ENCODE measurements at places on chromosomes 16 and 17. TPM values are rescaled to one million over a fixed set of nuclear protein-coding genes. Genes with fewer than 3 reads are reported as not detected.

Gene CEP112
- 9.6 TPM for total RNA-seq

Gene MYOCD
- total RNA-seq = 3.2 TPM

GRCh38 chr17:59846394-59847165 lies 46.2 kb downstream of the TUBD1 start:
- peaks cover 22% of the 10 kb centered on the region for H3K36me3 ChIP-seq

- H3K27me3 ChIP-seq = no peaks in the 10 kb centered on the region
- peaks cover 8% of the 10 kb centered on the region for H3K36me3 ChIP-seq
- H3K27ac ChIP-seq = no peak overlapping the region
Observed at GRCh38 chr17:39653662-39654331, 11.4 kb upstream of the TCAP start.

DNA sequence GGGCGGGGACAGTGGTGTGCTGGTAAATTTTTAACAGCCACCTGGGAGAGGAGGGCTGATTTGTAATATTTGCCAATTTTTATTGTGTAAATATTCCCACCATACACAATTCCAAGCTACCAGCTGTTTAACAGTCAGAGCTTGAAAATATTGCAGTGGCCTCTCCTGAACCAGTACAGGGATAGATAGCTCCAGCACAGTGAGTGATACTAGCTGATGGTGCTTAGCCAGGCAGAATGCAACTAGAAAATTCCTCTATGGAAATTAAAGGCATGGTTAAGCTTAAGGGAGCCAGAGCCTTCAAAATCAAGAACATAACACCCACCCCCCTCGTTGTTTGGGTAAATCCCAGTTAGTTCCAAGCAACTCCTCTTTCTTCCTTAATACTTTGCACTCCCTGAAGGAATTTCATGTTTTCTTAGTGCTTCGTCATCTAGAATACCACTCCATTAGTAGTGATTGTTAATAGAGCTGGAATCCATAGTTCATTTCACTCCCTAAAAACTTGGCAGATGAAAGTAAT lies 96.6 kb downstream of the CYB561 start:
- no peaks in the 10 kb centered on the region for H3K27me3 ChIP-seq
- no peaks in the 10 kb centered on the region for H3K36me3 ChIP-seq
- no peak for DNase-seq

Gene RASD1
- total RNA-seq = 0.28 TPM

- no peak overlapping the region for H3K4me3 ChIP-seq
- no peaks in the 10 kb centered on the region for H3K36me3 ChIP-seq
- no peak overlapping the region for H3K27ac ChIP-seq
- H3K27me3 ChIP-seq = no peaks in the 10 kb centered on the region
Observed at GRCh38 chr16:88316941-88317612, 65.7 kb upstream of the ZNF469 start.

GRCh38 chr17:67107171-67107570 lies 62.8 kb downstream of the CACNG1 start:
- no peak overlapping the region for H3K27ac ChIP-seq
- H3K4me3 ChIP-seq = no peak overlapping the region
- peaks cover 60% of the 10 kb centered on the region for H3K36me3 ChIP-seq
- H3K27me3 ChIP-seq = no peaks in the 10 kb centered on the region
- H3K4me1 ChIP-seq = no peaks in the 10 kb centered on the region

Gene FGF11
- total RNA-seq = not detected

GRCh38 chr16:67666032-67666551 lies 458 bp downstream of the ENKD1 start:
- H3K27ac ChIP-seq = no peak overlapping the region
- no peaks in the 10 kb centered on the region for H3K27me3 ChIP-seq
- no peaks in the 10 kb centered on the region for H3K36me3 ChIP-seq
- H3K4me3 ChIP-seq = peak overlapping the region; percentile 47
- no peak for DNase-seq

DNA sequence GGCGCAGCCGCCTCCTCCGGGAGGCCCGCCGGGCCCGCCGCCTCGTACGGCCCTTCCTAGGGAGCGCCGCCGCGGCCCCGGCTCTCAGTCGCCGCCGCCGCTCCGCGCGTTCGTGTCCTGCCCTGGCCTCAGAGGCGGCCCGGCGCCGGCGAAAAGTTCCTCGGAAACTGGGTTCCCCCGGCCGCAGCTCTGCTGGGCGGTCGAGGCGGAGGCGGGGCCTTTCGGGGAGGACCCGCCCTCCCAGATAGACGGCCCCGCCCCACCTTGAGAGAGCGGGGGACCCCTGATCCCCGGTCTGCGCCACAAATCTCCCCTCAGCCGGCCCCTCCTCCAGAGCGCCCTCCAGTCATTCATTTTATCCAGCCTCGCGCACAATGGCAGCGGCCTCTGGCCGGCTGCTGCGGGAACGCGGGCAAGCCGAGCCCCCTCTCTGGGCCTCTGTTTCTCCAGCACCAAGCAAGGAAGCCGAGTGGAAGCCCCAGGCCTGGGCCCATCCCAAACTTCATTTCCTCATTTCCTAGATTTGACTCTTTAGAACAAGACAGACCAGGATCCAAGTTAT lies at the start of gene SREBF1:
SREBF1 (minus strand) TSS at position 169 of the 562 bp plus-strand sequence. CDS start 169 bp downstream, outside the sequence.
- H3K4me1 ChIP-seq = peaks cover 56% of the 10 kb centered on the region
- DNase-seq = no peak
- H3K36me3 ChIP-seq = peaks cover 6% of the 10 kb centered on the region

DNA sequence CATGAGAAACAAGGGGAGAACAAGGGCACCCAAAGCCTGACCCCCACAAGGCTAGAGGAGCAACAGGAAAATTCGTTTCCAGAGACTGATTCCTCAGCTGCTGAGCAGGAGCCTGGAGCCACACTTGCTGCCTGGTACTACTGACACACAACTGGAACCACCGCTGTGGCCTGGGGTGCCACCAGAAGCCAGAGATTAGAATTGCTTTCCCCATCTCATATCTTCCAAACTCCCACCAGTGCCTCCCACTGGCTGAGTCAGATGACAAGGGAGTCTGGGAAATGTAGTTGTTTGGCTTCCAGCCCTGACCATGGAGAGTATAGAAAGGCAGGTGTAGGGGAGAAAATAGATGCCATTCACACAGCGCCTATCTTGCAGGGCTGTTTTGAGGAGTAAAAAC lies 4.1 kb upstream of the TMEM11 start:
- peaks cover 13% of the 10 kb centered on the region for H3K4me1 ChIP-seq
- H3K27ac ChIP-seq = no peak overlapping the region
- H3K4me3 ChIP-seq = no peak overlapping the region
- H3K27me3 ChIP-seq = no peaks in the 10 kb centered on the region
- no peak for DNase-seq

DNA sequence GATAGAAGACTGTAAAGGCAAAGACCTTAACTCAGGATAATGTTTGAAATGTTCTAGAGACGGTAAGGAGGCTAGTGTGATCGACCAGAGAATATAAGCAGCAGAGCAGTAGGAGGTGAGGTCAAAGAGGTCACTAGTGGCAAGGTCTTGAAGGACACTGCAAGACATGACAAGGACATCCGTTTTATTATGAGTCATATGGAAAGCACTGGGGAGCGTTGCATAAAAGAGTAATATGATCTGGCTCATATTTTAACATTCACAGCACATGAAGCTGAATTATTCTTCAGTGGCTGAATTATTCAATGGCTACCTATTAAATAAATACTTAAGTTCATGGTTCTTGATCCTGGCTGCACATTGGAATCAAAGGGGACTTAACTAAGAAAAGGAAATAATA lies 123.7 kb downstream of the SOX9 start:
- DNase-seq = no peak
- no peak overlapping the region for H3K4me3 ChIP-seq
- peaks cover 6% of the 10 kb centered on the region for H3K4me1 ChIP-seq
- no peaks in the 10 kb centered on the region for H3K27me3 ChIP-seq

Gene CFAP20
- 103 TPM for total RNA-seq

- H3K36me3 ChIP-seq = peaks cover 11% of the 10 kb centered on the region
- DNase-seq = peak; percentile 91
- H3K27ac ChIP-seq = peak overlapping the region; percentile 97
- H3K27me3 ChIP-seq = no peaks in the 10 kb centered on the region
- peak overlapping the region; percentile 51 for H3K4me3 ChIP-seq
- H3K4me1 ChIP-seq = peaks cover 31% of the 10 kb centered on the region
Observed at GRCh38 chr17:7842380-7843256, 8.6 kb downstream of the KDM6B start.

- no peaks in the 10 kb centered on the region for H3K27me3 ChIP-seq
- no peak overlapping the region for H3K27ac ChIP-seq
- H3K4me1 ChIP-seq = no peaks in the 10 kb centered on the region
- H3K36me3 ChIP-seq = no peaks in the 10 kb centered on the region
- no peak for DNase-seq
- no peak overlapping the region for H3K4me3 ChIP-seq
Observed at GRCh38 chr16:12516621-12517309, 286.9 kb downstream of the CPPED1 start.

Gene HSD11B2
- not detected for total RNA-seq

- peaks cover 67% of the 10 kb centered on the region for H3K4me1 ChIP-seq
- peak overlapping the region; percentile 24 for H3K27ac ChIP-seq
- H3K36me3 ChIP-seq = peaks cover 36% of the 10 kb centered on the region
- H3K27me3 ChIP-seq = no peaks in the 10 kb centered on the region
- no peak overlapping the region for H3K4me3 ChIP-seq
- no peak for DNase-seq
Observed at GRCh38 chr17:38449364-38449763, 21.1 kb downstream of the ARHGAP23 start.

DNA sequence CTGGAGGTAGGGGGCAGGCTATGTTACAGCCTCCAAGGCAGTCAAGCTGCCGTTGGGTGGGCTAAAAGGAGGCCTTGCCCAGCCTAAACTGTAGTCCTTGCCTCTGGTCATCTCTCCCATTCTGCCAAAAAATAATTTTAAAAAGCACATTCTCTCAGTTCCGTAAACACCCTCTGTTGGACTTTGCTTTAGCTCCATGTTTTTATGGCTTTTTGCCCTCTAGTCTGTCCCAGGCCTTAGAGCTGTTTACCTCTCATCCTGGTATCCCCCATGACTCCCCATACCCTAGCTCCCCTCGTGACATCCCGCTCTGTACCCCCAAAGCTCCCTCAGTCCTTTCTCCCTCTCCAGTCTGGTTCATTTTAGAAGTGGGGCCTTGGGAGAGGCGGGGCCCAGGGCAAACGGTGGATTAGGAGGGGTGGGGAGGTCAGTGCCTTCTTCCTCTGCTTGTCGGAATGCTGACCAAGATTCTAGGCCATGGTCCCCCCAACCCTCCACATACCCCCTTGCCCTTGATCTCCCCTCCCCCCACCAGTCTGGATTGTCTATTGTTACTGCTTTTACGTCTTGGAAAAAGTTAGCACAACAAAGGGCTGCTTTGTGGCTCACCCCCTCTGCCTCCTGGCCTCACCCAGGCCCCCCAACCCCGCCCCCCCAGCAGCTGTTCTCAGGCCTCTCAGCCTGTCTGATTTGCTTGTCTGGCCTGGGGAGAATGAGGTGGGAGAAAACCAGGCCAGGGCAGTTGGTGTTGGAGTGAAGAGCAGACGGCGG lies 18.4 kb downstream of the GJD3 start:
- DNase-seq = no peak
- no peak overlapping the region for H3K4me3 ChIP-seq
- H3K36me3 ChIP-seq = peaks cover 79% of the 10 kb centered on the region
- H3K4me1 ChIP-seq = peaks cover 58% of the 10 kb centered on the region
- no peak overlapping the region for H3K27ac ChIP-seq
- no peaks in the 10 kb centered on the region for H3K27me3 ChIP-seq

Gene KRTAP17-1
- total RNA-seq = not detected

Gene ANTKMT
- 43.7 TPM for total RNA-seq

GRCh38 chr16:85567101-85567866 lies 45.8 kb upstream of the GSE1 start:
- H3K27me3 ChIP-seq = no peaks in the 10 kb centered on the region
- H3K36me3 ChIP-seq = no peaks in the 10 kb centered on the region
- no peak overlapping the region for H3K27ac ChIP-seq
- H3K4me3 ChIP-seq = no peak overlapping the region

DNA sequence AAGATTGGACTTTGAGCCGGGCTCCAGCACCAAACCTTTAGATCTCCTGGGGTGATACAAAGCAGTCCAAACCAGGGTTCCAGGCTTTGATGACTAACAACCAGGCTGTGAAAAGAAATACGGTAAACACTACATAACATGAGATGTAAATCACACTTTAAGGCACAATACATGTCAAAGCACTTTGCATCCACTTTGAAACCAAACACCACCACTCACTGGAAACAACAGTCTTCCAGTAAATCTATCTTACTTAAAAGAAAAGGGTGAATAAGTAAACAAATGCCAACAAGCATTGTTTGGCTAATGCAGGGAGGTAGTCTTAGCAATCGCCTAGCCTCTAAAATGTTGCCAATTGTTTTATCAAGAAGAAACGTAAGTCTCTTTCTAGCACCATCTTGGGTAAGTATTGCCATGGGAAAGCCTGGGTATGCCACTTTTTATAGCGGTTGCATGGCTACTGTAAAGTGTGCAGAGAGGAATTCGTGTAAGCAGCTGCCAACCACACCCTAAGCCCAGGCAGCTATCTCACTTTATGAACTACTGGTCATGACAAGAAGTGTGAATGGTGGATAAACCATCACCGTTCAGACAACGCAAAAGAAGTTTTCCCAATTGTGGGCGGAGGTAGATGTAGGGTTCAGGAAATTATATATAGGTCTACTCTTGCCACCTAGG lies 267.4 kb upstream of the PSMD7 start:
- H3K4me3 ChIP-seq = no peak overlapping the region
- no peaks in the 10 kb centered on the region for H3K36me3 ChIP-seq
- H3K4me1 ChIP-seq = no peaks in the 10 kb centered on the region
- no peak for DNase-seq

- DNase-seq = no peak
- peak overlapping the region; percentile 60 for H3K4me3 ChIP-seq
- no peak overlapping the region for H3K27ac ChIP-seq
- H3K4me1 ChIP-seq = peaks cover 30% of the 10 kb centered on the region
Observed at GRCh38 chr17:40361925-40362695, 2.4 kb downstream of the GJD3 start.

- DNase-seq = no peak
- H3K4me1 ChIP-seq = no peaks in the 10 kb centered on the region
- H3K27ac ChIP-seq = no peak overlapping the region
- no peaks in the 10 kb centered on the region for H3K36me3 ChIP-seq
- no peak overlapping the region for H3K4me3 ChIP-seq
- H3K27me3 ChIP-seq = no peaks in the 10 kb centered on the region
Observed at GRCh38 chr17:32636598-32637218, 149.9 kb downstream of the CDK5R1 start.

- no peaks in the 10 kb centered on the region for H3K36me3 ChIP-seq
- no peak overlapping the region for H3K4me3 ChIP-seq
- H3K27me3 ChIP-seq = no peaks in the 10 kb centered on the region
- no peaks in the 10 kb centered on the region for H3K4me1 ChIP-seq
- no peak for DNase-seq
- no peak overlapping the region for H3K27ac ChIP-seq
Observed at GRCh38 chr16:47278306-47278970, 134.7 kb upstream of the NETO2 start.

All from SJSA1 (cell line).